Metanephros (tissue), 2 donors: ENCODE measurements at places on chromosomes 7 and 10. TPM values are rescaled to one million over a fixed set of nuclear protein-coding genes. Genes with fewer than 3 reads are reported as not detected.

The TLL2 gene
- total RNA-seq, result 0.53 TPM

The SMO gene
- total RNA-seq, result 75.1 TPM

The FAM241B gene
- 4.1 TPM for total RNA-seq

The SLK gene
- total RNA-seq, result 40.2 TPM

The GRID1 gene
- total RNA-seq, result 2.7 TPM

The ADD3 gene
- 290 TPM for total RNA-seq

The SEMA3D gene
- 26.0 TPM for total RNA-seq

The VPS41 gene
- 40.5 TPM for total RNA-seq

The HABP2 gene
- 0.53 TPM for total RNA-seq

The MEOX2 gene
- total RNA-seq, result 8.3 TPM

The GPRIN2 gene
- 8.2 TPM for total RNA-seq

The CCDC172 gene
- not detected for total RNA-seq

The UNCX gene
- 7.5 TPM for total RNA-seq

The VENTX gene
- 0.18 TPM for total RNA-seq

The CFAP70 gene
- total RNA-seq, result 5.7 TPM

The GPR37 gene
- 3.2 TPM for total RNA-seq

The RBP3 gene
- not detected for total RNA-seq

The MICALL2 gene
- total RNA-seq, result 13.5 TPM

The TMEM270 gene
- total RNA-seq, result not detected

The LFNG gene
- 42.0 TPM for total RNA-seq

The DPYSL4 gene
- 10.5 TPM for total RNA-seq

The MMP21 gene
- total RNA-seq, result 0.23 TPM

The CDK14 gene
- total RNA-seq, result 69.2 TPM

The MINDY4 gene
- total RNA-seq, result 13.2 TPM

The DNAJC30 gene
- 7.5 TPM for total RNA-seq

The NPC1L1 gene
- 1.2 TPM for total RNA-seq

The PCLO gene
- total RNA-seq, result 7.2 TPM

The NRG3 gene
- total RNA-seq, result 6.1 TPM

The SORCS1 gene
- 14.5 TPM for total RNA-seq

The CYP3A7 gene
- total RNA-seq, result 0.35 TPM

The CRYGN gene
- 1.2 TPM for total RNA-seq

The CD36 gene
- 133 TPM for total RNA-seq
